NB4 (cell line): ENCODE measurements at places on chromosomes 3 and 15.

DNA sequence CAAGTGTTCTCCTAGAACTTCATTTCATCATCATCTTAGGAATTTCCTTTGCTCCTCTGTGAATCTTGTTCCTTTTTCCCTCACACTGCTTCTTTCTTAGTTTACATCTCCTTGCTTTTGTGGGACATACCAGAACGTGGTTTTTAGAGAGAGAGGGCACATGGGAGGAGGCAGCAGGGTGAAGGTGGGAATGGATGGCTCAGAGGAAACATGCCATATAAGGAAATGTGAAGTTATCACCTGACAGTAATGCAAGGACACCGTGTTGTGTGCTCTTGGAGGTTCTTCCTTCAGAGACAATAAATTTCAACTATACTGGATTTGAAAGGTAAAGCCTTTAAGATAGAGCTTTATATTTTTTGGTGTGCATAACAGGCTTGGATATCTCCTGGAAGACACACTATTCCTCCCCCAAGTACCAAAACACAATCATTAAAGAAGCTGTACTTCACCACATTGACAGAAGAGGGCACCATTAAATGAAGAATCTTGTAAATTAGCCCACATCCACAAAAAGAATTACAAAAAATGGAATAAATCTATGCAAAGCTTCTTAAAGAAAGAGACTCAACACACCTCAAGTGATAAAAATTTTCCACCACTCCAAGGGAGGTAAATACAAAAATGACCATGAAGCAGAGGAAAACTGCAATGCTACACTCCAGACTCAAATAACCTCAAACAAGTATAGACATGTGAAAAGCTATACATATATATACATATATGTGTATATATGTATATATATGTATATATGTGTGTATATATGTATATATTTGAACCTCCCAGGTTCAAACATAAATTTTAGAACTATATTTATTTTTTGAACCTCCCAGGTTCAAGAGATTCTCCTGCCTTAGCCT lies 26.1 kb downstream of the RPL39L start:
- DNase-seq = peak; percentile 36

DNA sequence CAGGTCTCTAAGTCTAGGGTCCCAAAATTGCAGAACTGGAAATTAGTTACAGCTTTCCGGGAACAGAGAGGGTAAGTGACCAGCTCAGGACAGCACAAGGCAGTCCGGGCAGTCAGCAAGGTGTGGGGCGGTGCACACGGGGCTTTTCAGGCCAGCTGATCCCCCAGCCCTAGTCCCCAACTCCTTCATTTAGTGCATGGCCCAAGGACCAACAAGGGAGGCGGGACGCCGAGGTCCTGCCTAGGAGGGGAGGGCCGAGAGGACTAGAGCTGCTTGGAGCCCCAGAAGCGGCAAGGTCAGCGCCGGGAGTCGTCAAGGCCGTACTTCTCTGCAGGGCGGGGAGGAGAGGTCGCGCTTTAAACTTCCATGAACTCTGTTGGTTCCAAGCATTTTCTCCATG lies 2.0 kb upstream of the PDE8A start:
- DNase-seq = no peak

- DNase-seq = no peak
These were observed 53.1 kb downstream of the CACNA2D2 start for GRCh38 chr3:50450209-50450921.

- no peak for DNase-seq
These were observed 448 bp downstream of the SHISA5 start for GRCh38 chr3:48503401-48504050.

- DNase-seq = no peak
These were observed 50.1 kb downstream of the GPR176 start for GRCh38 chr15:39869858-39870515.

DNA sequence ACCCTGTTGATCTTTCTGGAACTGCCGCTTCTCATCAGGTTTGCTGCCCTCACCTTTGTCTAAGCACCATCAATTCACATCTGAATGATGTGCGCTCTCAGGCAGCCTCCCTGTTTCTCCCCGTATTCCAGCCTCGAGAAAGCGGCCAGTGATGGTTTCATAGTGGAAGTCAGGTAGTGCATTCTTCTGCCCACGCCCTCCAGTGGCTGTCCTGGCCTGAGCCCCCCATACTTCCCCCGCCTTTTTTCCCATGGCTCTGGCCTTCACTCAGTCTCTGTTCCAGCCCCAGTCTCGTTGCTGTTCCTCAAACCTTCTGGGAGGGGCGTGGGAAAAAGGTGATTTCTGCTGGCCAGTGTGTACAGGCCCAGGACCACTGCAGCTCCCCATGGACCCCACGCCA lies 101.3 kb downstream of the ASB7 start:
- DNase-seq = no peak

- no peak for DNase-seq
These were observed 498 bp downstream of the PDE12 start for GRCh38 chr3:57556459-57557084.

DNA sequence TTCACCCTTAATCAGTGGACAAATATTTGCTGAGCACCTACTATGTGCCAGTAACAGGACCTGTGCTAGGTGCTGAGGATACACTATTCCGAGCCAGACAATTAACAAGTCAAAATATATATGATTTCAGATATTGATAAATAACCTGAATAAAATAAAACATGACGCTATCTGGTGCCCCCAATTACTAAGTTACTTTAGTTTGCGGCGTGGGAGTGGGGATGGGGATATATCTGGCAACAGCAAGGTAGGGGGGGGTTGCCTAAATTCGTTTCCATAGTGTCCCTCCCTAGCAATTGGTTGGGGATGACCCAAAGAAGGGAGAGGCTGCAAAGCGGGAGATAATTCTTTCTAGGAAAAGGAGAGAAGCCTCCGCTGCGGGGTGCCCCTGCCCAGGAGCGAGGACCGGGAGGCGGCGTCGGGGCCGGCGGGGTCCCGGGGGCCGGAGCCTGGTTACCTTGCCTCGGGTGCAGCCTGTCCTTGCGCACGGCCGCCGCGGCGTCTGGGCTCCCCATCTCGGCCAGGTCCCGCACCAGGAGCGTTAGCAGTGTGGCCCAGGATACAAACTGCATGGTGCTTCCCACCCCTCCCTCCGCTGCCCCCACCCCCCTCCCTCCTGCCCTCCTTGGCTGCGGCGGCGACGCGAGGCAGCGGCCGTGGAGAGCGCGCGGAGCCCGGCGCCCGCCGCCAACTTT lies 567 bp downstream of the ADAMTS9 start:
- DNase-seq = no peak

- DNase-seq = no peak
These were observed 367.0 kb downstream of the TIGIT start for GRCh38 chr3:114660808-114661207.

- DNase-seq = no peak
These were observed 46.5 kb downstream of the KLHL25 start for GRCh38 chr15:85748176-85748575.

DNA sequence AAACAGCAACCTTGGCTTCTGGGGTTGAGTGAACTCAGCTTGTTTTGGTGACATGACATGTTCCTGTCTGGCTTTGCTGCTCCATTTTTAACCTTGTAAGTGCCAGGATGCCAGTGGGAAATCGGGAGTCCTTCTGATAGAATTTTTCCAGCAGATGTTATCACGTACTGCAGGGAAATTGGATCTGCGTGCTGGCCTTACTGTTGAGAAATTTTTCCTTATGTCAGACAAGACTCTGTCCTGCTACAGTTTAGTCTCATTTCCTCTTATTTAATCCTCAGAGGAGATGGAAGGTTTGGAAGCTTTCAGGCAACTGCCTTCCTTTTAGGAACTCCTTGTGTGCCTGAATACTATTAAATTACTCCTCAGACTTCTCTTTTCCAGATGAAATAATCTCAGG lies 80.6 kb downstream of the PGPEP1L start:
- no peak for DNase-seq

GRCh38 chr3:2078821-2079220 lies 19.8 kb upstream of the CNTN4 start:
- no peak for DNase-seq

- DNase-seq = no peak
These were observed 5.0 kb downstream of the IQGAP1 start for GRCh38 chr15:90393040-90393439.

DNA sequence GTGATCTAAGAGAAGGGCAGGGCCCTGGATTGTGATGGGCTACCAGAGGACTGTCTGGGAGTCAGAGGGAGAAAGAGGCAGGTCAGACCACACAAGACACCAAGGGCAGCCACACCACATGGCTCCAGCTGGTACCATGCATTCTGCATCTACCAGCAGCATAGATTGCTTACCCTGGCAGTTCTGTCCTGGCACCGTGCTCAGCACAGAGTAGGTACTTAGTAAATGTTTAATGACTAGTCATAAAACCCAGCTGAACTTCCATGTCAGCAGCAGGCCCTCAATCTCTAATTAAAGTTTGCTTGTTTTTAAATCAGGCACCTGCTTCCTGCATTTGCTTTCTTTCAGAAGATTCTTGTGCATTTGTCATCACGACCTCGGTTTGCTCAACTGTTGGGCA lies 77.3 kb upstream of the ATP2B2 start:
- DNase-seq = no peak

DNA sequence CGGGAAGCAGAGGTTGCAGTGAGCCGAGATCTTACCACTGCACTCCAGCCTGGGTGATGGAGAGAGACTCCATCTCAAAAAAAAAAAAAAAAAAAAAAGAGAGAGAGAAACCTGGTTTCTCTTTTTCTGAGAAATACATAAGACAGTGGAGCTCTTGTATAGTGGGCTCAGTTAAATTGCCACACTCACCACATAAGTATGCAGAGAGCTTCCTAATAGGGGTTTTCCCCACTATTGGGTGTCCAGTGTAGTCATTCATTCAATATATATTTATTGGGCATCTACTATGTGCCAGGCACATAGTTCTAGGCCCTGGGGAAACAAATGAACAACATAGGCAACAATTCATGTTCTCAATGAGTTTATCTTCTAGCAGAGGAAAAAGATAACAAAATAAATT lies 48.9 kb upstream of the FMN1 start:
- DNase-seq = no peak

- no peak for DNase-seq
These were observed 936.8 kb downstream of the MCTP2 start for GRCh38 chr15:95168152-95168551.

- DNase-seq = peak; percentile 35
These were observed 26.6 kb downstream of the RFT1 start for GRCh38 chr3:53103397-53104296.

DNA sequence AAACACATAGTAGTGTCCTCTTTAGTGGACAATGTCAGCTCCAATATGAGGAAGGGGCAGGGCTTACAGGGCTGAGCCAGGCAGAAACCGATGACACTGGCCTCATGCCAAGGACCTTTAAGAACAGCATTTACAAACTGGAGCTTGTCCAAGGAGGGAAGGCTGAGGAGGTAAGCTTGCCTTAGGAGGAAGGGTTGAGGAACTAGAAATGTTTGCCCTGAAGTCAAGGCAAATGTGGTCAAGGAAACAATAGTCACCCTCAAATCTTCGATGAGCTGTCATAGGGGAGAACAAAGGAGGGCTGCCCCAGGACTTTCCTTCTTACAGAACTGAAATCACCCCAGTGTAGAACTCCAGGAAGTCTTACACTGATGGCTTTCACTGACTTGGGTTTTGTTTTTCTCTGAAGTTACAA lies 136.4 kb downstream of the LIPC start:
- DNase-seq = peak; percentile 62

- DNase-seq = peak; percentile 81
These were observed 960 bp upstream of the KLF13 start for GRCh38 chr15:31325595-31326155.

- no peak for DNase-seq
These were observed 22.5 kb downstream of the SLC41A3 start for GRCh38 chr3:126061301-126062032.

- DNase-seq = no peak
These were observed 194.7 kb upstream of the THRB start for GRCh38 chr3:24689353-24689752.

DNA sequence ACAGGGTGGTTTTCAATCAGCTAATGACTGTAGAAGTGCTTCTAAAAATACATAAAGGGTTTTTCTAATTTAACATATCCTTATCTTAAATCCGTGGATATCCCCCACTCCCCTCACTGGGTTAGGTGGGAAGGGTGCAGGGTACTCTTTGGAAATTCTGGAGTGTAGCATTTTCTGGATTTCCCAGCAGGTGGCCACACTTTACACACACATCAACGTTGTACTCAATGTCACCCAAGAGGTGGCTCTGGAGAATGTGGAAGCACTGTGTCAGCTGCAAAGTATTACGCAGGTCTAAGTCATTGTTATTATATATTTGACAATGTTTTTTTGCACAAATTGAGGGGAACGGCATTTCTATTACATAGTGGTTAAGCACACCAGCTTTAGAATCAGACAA lies 168.8 kb downstream of the CHDH start:
- peak; percentile 20 for DNase-seq

- peak; percentile 83 for DNase-seq
These were observed 40.8 kb downstream of the EOMES start for GRCh38 chr3:27681249-27681748.

GRCh38 chr3:13484851-13485590 lies 4.9 kb downstream of the HDAC11 start:
- DNase-seq = peak; percentile 41

- DNase-seq = no peak
These were observed 35.4 kb upstream of the CORO2B start for GRCh38 chr15:68543165-68544008.

DNA sequence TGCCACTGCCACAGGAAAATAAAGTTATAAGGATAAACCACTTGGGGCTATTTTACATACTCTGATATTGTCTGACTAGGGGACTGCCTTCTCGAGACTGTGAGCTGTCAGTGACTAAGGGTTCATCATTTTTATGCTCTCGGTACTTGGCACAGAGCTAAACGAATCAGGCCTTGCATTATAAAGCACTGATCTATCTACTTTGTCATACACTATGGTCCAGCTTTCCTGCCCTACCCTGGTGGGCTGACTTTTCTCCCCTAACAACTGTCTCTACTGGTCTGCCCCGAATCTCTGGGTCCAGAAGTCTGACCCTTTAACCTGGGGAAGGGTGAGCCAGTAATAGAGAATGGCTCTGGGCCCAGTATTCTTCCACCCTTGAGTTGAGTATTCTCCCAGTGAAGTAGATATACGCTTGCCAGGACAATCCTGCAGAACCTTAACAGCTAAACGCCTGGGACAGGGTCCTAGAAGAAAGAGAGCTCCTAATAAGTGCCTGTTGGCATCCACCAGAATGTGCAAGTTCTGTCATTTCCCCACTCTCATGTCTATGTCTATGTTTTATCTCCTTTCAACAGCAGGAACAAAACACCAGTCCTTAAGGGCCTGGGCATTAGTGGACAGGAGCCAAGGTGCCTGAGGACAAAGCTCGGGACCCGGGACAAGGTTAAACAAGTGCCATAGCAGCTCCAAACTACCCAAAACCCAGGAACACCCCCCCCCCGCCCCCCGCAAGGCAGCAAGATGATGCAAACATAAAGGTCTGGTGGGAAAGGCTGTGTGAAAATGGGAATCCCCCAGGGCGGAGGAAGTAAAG lies 1.2 kb downstream of the LARP6 start:
- no peak for DNase-seq

- no peak for DNase-seq
These were observed 67.3 kb downstream of the PTPRG start for GRCh38 chr3:61628636-61629035.

DNA sequence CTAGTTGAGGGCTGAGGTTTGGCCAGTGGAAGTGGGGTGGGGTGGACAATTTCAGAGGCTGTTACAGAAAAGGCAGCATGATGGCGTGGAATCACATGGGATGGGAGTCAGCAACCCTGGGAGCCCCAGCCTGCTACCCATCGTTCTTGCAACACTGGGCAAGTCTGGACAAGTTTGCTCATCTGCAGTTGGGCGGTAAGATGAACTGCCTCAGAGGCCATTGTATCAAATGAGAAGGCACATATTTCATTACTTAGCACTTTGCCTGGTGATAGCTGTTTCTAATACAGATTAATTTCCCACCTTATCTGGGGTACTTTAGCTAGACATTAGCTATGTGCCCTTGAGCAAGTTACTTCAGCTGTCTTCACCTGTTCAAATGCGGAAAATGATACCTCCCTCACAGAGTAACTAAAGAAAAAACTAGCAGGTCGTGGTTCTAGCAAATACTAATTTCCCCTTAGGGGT lies 248.9 kb downstream of the THSD4 start:
- DNase-seq = no peak
